ENCODE measurements at places on chromosomes 16 and 17.

GRCh38 chr17:6959700-6960099 is 36.1 kb upstream of the ALOX12 start:
- H3K4me1 ChIP-seq, result no peaks in the 10 kb centered on the region
- no peaks in the 10 kb centered on the region for H3K36me3 ChIP-seq

DNA sequence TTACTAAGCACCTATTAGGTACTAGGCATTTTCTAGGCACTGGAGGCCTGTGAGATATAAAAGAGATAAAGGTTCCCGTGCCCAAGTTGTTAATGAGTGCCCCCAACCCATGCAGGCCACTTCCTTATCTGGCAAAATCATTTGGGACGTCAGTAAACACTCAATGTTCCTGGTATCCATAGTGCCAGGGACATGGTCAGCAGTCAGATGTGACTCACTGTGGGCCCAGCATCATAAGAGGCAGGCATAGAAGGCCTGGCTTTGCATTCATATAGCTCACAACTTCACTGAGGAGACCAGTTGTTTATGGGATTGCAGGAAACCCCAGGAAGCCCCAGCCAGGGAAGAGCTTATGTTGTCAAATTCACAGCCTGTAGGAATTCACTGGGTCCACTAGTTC is 81.1 kb downstream of the MRC2 start:
- no peak overlapping the region for H3K4me3 ChIP-seq
- no peak overlapping the region for H3K27ac ChIP-seq
- DNase-seq, result no peak
- H3K4me1 ChIP-seq, result peaks cover 5% of the 10 kb centered on the region

DNA sequence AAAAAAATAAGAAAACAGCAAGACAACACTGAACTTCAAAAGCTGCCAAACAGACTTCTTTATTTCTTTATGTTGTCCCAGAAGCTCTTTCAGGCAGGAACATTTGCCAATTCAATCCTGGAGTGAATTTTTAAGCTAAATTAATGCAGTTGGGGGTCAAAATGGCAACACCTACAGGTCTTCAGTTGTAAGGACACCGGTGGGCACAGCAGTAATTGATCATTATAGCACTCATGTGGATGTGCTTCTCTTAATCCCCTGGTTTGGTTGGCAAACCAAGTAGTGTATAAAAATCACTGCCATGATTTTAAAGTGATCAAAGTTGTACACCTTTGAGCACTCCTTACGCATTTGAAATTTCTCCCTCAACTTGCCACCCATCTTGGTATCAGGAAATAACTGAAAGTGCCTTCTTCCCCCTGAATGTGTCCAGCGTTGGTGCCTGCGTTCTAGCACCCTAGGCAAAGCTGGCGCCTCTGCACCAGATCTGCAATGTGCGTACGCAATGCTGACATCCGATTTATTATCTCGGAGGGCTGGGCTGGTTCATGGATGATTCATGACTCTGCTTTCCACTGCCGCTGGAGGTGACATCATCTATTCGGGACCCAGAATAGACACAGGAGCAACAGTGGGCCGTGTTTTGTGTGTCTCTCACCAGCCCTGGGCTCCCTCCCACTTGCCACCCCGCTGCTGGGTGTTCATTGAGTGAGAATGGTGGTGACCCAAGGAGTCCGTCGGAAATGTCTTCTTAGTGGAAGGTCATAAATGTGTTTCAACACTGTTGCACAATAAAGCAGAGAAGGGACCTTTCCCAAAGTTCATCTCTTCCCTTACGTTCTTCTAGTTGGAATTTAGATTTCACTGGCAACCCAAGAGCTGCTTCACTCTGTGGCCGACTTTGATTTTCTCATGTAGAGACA is 203.4 kb downstream of the CCDC182 start:
- DNase-seq, result peak; percentile 74
- H3K27me3 ChIP-seq, result no peaks in the 10 kb centered on the region
- H3K4me1 ChIP-seq, result peaks cover 47% of the 10 kb centered on the region
- H3K36me3 ChIP-seq, result no peaks in the 10 kb centered on the region
- no peak overlapping the region for H3K4me3 ChIP-seq
- H3K27ac ChIP-seq, result peak overlapping the region; percentile 37

- H3K4me3 ChIP-seq, result no peak overlapping the region
- H3K36me3 ChIP-seq, result no peaks in the 10 kb centered on the region
- peak; percentile 41 for DNase-seq
Measured at GRCh38 chr17:75105126-75106080, 4.4 kb upstream of the ARMC7 start.

- H3K4me3 ChIP-seq, result no peak overlapping the region
- H3K27ac ChIP-seq, result no peak overlapping the region
- DNase-seq, result no peak
- H3K36me3 ChIP-seq, result no peaks in the 10 kb centered on the region
- no peaks in the 10 kb centered on the region for H3K4me1 ChIP-seq
- no peaks in the 10 kb centered on the region for H3K27me3 ChIP-seq
Measured at GRCh38 chr16:84331998-84332780, 36.1 kb upstream of the ATP2C2 start.
